Activated B cell treated with CpG ODN at 0.5 μM for 24 hours (primary cell): ENCODE measurements at places on chromosomes 3 and 15.

GRCh38 chr15:58489289-58490085, 57.7 kb downstream of the LIPC start:
- DNase-seq = no peak

- DNase-seq = no peak
Measured at GRCh38 chr3:45199837-45200648, 26.0 kb downstream of the TMEM158 start.

DNA sequence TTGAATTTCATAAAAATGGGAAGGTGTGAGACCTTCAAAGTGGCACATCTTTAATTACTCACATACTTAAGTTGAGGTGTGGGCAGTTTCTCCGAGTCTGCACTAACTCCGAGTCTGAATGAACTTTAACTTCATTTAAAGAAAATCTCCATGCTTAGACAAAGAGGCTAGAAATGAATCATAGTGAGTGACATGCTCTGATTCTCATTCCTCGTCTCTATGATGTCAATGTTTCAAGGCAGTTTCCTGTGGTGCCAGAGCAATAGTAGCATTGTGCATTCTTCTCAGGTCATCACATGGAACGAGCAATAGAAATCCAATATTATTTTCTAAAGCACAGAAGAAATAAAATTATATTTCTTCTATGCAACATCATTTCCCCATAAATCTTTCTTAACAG, 224.8 kb downstream of the KCNMB2 start:
- no peak for DNase-seq

DNA sequence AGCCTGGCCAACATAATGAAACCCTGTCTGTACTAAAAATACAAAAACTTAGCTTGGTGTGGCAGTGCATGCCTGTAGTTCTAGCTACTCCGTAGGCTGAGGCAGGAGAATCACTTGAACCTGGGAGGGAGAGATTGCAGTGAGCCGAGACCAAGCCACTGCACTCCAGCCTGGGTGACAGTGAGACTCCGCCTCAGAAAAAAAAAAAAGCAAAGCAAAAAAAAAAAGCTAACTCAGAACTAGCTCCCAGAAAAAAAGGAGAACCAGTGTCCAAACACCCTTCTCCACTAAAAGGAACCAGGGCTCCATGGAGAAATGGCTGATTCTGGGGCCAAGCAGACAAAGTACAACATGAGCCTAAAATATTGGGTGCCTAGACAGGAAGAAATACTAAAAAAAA, 16.7 kb upstream of the CRTC3 start:
- DNase-seq = no peak

DNA sequence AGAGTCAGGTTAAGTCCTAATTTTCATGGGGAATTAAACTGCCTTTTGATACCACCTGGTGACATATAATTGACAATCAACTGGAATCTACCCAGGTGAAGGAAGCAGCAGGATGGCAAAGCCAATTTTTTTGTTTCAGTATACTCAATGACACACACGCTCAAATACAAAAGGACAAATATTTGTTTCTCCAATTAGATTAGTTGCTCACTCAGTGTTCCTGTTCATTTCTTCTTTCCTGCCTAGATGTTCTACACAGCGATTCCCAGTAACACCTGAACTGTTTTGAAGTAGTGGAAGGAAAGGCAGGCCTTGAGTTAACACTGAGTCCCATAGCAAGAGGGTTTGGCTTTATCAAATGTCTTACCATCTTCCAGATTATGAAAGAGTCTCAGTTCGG, 157.5 kb downstream of the PDZRN3 start:
- no peak for DNase-seq

- no peak for DNase-seq
Measured at GRCh38 chr3:197249542-197249941, 48.9 kb downstream of the DLG1 start.

GRCh38 chr3:40398346-40398745, 11.4 kb downstream of the ENTPD3 start:
- DNase-seq = no peak

GRCh38 chr3:50617096-50617791, at the start of gene MAPKAPK3:
Gene MAPKAPK3, plus strand, starts transcription at chr3:50617151. Its CDS starts 415 bp downstream, at chr3:50617566.
- peak; percentile 62 for DNase-seq
